GM13976 (cell line): ENCODE measurements at places on chromosomes 1 and 21.

DNA sequence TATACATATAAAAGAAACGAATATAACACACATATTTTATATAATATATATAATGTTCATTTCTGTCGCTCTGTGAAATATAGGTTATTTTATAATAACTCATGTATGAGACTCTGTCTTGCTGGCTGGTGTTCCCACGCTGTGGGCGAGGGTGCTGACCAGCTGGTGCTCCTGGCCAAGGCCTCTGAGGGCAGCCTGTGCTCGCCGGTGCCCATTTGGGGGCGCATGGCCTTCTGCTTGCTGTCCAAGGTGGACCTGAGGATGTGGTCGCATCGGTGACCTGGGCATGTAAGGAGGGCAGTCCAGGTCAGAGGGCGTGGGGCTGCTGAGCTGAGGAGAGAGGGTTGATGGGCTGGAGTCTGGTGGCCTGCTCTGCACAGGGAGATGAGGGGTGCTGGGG is 1.1 kb upstream of the PCP4 start:
- DNase-seq: no peak

DNA sequence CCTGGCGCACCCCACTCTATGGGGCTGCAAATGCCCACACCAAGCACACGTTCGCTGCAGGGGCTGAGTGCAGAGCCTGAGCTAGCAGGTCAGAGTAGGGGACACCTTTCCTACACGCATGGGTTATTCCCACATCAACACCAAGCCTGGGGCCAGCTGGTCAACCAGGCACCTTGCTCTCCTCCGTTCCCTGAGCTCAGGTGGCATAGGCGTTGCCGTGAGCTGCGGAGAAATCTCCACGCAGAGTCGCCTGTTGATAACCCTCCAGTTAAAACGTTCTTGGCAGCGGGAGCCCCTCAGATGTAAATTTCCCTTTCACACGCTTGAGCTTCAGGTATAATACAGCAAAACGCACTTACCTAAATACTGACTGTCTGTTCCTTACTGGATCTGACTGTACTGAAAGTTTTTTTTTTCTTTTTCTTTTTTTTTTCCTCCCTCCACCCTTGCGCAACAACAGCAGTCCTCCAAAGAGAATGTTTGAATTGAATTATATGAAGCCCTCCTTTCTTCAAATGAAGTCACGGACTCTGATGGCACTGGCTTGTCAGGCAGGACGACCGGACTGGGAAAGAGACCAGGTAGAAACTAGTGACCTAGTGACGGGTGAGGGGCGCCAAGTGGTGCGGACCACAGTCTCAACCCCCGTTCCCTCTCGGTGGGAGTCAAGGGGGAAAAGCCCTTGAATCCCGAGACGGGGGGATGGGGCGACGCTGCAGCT is 2.1 kb downstream of the BRINP3 start:
- no peak for DNase-seq

DNA sequence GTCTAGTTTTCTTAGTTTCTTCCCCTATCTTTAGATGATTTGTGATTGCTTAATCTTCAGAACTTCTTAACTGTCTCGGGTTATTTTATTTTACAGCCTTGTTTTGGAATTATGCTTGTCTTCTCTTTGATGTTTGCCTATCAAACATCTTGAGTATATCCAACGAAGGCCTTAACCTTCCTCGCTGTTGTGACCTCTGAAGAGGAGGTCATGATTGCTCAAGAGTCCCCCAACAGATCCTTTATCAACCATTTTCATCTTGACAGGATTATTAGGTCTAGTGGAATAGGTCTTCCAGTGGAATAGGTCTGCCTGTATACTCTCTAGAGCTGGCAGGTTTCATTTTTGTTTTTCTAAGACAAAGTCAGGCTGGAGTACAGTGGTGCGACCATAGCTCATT is 45.7 kb downstream of the UBE4B start:
- no peak for DNase-seq

DNA sequence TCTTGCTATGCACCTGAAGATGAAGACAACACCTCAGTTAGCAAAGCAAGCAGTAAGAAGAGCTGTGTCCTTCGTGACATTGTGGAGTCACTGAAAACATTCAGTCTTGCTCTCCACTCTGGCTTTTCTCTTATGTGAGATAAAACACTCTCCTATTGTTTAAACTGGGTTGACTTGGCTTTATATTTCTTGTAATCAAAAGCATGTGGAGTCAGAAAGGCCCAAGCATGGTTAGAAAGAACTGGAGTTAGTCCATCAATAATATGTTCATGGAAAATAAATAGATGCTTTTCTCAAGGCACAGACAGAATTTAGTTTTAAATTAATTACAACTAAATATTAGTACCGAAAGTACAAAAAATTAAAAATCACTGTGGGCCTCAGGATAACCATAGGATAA is 61.7 kb downstream of the UBE2U start:
- DNase-seq: no peak

DNA sequence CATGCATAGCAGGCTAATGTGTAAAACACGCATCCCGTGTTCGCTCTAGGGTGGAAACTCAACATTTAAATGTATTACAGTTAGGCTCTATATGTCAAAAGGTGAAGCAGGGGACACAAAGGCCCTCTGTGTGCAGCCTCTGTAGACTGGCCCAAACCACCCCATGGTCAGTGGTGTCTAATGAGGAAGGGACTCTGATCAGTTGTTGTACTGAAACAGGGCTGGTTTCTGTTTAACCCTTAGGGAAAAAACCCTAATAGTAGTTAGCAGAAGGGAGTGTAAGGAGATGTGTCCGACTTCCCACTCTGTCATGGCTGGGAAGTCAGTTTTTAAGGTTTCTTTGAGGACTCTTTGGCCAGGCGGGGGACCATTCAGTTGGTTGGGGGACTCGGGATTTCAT is 21.5 kb upstream of the CD2 start:
- no peak for DNase-seq

- DNase-seq: no peak
Measured at GRCh38 chr1:228528612-228529011, 41.4 kb downstream of the RNF187 start.
